NCI-H524 (cell line): ENCODE measurements at places on chromosomes 13 and 19.
A peak's percentile ranks its signal among the peaks of the same experiment; 100 is the strongest.

DNA sequence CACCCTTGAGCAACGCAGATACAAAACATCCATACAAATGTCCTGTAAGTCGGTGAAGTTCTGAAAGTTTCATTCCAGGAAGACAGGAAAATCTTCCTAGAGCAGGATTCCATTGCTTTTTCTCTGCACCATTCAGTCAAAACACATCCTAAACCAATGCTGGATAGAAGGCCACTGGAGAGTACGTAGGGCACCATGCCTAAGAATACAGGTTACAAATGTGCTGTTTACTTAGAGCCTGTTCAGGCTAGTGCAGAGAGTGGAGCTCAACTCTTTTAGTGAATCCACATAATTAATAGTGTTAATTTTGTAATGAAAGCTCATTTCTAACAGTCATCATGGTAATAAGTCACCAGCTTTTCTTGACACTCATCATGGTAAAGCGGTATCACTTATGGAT lies 187.6 kb downstream of the NHLRC3 start:
- DNase-seq, result no peak

GRCh38 chr19:12959481-12959880 lies 2.5 kb upstream of the GADD45GIP1 start:
- no peak for DNase-seq

- DNase-seq, result peak; percentile 18
Observed at GRCh38 chr19:46489445-46490272, 6.0 kb downstream of the PNMA8B start.

GRCh38 chr13:102769679-102770078 lies 3.9 kb downstream of the TEX30 start:
- DNase-seq, result no peak

DNA sequence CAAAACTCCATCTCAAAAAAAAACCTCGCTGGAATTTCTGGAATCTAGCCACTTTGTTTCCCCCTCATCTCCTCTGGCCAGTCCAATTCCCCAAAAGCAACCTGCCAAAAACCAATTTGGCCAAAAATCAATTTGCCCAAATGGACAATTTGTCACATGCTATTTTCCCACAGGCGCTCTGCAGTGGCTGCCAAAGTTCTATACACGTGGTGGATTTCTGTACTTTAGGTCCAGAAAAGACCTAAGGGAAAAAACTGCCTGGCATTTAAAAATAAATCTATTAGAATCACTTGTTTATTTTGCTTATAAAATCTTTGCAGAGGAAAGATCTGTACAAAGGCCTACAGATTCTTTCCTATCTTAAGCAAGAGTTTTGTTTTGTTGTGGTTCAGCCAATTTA lies 79.4 kb downstream of the MAP4K1 start:
- DNase-seq, result no peak

DNA sequence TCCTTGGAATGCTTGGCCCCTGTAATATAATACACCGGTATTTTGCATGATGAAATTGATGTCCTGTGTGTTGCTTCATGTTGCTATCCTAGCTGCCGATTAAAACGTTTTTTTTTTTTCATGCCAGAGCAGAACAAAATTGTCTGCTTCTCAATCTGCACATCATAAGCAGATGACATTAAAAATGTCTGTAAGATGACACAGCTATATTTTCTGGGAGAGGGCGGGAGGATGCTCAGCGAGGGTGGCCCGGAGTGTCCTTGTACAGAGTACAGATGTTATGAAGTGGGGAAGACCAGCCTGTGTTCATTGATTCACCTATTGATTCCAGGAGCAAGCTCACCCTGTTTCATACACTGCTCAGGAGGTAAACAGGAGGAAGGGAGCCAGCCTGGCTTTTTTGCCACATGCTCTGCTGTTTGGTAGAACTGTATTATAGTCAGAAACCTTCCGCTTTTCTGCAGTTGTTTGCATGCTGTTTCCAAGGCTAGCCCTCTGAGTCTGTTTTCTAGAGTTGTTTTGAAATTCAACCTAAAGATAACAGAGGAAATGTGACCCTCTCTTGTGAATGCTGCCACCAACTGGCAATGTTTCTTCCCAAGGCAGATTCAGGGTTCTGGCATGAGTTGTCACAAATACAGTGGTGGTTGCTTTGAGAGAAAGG lies 4.7 kb upstream of the IRS2 start:
- peak; percentile 67 for DNase-seq

GRCh38 chr19:55454787-55455243 lies 6.6 kb downstream of the ISOC2 start:
- DNase-seq, result peak; percentile 72

DNA sequence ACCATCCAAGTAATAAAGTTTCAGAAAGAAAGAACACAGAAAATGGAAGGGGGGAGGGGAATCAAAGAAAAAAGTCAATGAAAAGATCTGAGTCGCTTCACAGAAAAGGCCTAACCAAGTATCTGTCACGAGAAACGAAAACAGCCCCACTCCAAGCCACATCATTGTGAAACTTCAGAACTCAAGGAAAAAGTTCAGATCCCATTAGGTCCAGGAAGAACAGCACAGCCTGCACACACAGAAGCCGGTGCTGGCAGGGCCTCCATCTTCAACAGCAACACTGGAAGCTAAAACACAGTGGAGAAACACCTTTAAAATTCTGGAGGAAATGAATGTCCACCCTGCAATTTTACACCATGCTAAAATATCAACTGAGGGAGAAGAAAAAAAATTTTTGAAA lies 8.0 kb downstream of the STK24 start:
- DNase-seq, result no peak

DNA sequence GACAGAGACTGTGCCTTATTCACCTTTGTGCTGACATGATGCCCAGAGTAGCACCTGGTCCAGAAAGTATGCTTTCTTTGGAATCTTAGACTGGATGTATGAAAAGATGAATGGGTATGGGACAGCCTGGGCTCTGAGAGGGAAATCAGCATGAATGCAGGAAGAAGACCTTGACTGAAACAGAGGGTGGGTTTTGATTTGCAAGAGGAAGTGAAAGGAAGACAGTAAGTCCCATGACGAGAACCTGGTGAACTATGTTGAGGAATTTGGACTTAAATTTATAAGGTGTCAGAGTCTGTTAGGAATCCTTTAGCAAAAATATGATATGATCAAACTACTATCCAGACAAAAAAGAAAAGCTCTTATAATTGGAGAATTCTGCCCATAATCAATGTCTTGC lies 301.9 kb downstream of the SPRY2 start:
- DNase-seq, result no peak

GRCh38 chr19:3766520-3766919 lies 4.0 kb downstream of the MRPL54 start:
- no peak for DNase-seq

- no peak for DNase-seq
Observed at GRCh38 chr13:46830405-46831005, 33.5 kb upstream of the ESD start.

DNA sequence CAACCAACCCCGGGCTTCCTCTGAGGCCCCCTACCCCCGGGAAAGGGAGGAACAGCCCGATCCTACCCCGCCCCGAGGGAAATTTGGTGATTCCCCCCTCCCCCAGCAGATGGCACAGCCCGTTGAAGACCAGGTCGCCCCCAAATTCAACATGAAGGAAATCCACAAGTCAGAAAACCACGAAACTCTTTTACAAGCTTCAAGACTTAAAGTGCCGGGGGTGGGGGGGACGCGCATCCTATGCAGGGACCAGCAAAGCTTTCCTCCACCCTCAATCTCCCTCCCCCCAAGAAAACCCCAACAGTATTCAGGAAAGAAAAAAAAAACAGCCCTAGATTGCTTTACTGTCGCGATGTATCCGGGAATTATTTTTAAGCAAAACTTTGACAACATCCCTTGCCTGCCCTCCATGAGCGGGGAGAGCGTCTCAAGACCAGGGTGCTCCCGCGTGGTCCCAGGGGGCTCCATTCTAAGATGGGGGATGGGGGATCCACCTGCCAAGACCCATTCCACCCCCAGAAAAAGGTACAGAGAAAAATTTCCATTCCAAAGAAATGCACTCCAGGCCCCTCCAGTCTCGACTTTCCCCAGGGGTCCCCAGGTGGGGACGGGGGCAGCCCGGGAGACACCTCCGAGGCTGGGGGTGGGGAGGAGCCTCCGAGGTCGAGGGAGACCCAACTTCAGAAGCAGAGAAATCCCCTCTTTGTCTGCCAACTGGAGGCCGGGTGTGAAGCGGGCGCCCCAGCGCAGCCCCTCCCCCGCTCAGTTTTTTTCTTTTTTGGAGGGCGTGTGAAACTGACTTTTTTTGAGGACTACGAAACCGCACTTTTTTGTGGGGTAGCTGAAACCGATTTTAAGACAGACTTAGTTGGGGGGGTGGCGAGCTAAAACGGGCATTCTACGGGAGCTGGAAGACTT lies 1.5 kb downstream of the TCF3 start:
- no peak for DNase-seq

DNA sequence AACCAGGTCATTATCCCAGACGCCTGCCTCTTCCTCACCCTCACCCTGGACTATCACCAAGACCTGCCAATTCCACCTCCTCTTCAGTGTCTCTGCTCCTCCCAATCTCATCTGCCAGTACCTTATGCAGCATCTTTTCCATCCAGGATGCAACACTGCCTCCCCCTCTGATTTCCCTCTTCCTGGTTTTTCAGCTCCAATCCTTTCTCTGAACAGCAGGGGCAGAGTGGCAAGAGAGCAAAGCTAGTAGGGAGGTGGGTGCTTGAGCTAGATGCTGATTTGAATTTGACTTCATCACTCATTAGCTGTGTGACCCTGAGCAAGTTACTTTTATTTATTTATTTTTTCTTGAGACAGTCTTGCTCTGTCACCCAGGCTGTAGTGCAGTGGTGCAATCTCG lies 25.6 kb upstream of the CABP5 start:
- DNase-seq, result no peak

GRCh38 chr13:110629735-110630134 lies 14.4 kb downstream of the NAXD start:
- no peak for DNase-seq

GRCh38 chr13:43388282-43389034 lies 365.1 kb downstream of the DNAJC15 start:
- DNase-seq, result peak; percentile 8

- DNase-seq, result peak; percentile 95
Observed at GRCh38 chr19:18157465-18158063, 4.6 kb downstream of the PIK3R2 start.

- DNase-seq, result no peak
Observed at GRCh38 chr19:22331521-22331920, 45.3 kb downstream of the ZNF729 start.

DNA sequence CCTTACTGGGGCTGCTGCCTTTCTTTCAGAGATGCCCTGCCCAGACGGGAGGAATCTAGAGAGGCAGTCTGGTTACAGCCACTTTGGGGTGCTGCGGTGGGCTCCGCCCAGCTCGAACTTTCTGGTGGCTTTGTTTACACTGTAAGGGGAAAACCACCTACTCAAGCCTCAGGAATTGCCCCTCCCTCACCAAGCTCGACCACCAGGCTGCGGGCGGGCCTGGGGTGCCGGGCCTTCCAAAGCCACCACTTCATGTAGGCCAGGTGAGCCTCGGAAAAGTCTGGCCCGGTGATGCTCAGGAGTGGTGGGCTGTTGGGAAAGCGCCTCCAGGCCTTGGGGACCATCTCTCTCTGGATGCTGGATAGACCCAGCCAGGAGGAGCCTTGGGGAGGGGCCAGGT lies 218.6 kb downstream of the MTUS2 start:
- DNase-seq, result no peak

GRCh38 chr19:46603752-46604231 lies 2.7 kb downstream of the CALM3 start:
- DNase-seq, result no peak

- no peak for DNase-seq
Observed at GRCh38 chr13:44872751-44873150, 116.5 kb downstream of the NUFIP1 start.

DNA sequence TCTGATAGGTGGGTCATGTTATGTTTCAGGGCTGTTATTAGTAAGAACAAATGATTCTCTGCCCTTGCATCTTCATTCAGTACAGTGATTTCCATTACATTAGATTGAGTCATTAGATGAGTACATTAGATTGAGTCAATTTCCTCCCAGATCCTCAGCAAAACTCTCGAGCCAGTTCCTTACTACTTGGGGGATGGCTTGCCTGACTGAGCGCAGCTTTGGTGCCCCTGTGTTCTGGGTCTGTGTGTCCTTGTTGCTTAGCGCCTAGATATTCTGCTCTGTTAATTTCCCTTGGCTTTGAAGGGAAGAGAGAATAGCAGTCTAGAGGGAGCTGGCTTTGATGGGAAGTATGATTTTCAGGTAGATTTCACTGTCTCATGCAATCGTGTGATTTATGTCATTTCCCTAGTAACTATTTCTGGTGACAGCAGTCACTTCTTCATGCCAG lies 19.1 kb upstream of the SCEL start:
- DNase-seq, result no peak

DNA sequence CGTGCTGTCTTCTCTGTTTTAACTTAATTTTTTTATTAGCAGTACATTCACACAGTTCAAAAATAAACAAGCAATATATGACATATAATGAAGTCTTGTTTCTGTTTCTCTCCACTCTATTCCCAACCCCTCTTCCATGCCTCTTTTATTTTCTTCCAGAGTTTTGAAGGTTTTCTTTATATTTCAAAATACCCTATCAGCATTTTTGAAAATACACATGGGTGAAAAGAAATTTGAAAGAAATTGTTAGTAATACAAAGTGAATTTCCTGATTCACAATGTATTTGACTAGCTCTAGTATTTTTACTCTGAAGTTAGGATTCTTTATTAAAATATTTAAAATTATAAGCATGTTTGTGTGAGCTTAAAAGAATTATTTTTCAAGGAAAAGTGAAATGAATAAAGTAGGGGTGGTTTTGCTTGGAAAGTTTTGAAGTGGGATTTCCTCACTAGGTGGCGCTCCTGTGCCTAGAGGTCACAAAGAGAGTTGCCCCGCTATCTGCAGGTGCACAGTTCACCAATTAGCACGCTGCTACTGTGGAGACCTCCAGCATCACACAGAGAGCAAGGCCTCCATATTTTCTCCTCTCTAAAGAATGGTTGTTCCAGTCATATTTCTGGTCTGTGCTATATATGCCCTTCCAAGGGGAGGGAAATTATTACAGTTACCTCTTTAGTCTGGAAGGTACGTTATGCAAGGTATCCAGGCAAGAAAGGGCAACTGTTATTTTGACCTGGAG lies 37.6 kb downstream of the SOX21 start:
- peak; percentile 54 for DNase-seq
